ENCODE measurements at places on chromosomes 4 and X. TPM values are rescaled to one million over a fixed set of nuclear protein-coding genes. Genes with fewer than 3 reads are reported as not detected.

Gene DUSP21
- not detected for total RNA-seq

Gene CITED1
- total RNA-seq = not detected

Gene ZDHHC15
- 0.28 TPM for total RNA-seq

Gene SMPX
- not detected for total RNA-seq

Gene PPP1R2C
- total RNA-seq = not detected

Gene RHOXF2
- not detected for total RNA-seq

Gene PGM2
- total RNA-seq = 53.4 TPM

Gene SLITRK4
- total RNA-seq = not detected

Gene PRDM5
- not detected for total RNA-seq

All from activated CD4-positive, alpha-beta T cell treated with anti-CD3 and anti-CD28 coated beads, Interleukin-2, amount 10 ng/mL, durations not matched to agents 24 days and 14 days (primary cell).